NCI-H1048 (cell line): ENCODE measurements at places on chromosomes 2 and 18.

DNA sequence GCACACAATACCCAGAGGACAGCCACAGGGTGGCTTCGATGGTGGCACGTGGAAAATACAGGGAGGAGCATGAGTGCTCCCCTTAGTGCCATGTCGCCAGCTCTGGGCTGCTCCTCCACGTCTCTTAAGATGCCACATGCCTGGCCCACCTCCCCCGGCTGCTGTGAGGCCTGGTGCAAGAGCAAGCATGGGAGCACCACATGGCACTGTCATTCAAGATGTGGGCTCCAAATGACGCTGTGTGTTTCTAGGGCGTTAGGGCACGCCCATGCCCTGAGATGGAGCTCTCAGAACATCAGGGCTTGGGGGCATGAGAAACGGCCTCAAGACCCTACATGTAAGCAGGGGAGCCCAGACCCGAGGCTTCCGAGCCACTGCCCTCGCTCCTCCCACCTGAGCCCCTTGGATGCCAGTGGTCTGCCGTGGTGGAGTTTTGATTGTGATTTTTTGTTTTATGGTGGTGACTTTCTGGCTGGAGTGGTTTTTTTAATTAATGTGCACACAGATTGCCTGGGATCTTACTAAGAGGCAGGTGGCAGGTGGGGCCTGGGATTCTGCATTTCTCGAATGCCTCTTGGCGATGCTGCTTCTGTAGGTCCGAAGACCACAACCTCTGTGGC lies 239.3 kb downstream of the GBX2 start:
- DNase-seq: no peak

DNA sequence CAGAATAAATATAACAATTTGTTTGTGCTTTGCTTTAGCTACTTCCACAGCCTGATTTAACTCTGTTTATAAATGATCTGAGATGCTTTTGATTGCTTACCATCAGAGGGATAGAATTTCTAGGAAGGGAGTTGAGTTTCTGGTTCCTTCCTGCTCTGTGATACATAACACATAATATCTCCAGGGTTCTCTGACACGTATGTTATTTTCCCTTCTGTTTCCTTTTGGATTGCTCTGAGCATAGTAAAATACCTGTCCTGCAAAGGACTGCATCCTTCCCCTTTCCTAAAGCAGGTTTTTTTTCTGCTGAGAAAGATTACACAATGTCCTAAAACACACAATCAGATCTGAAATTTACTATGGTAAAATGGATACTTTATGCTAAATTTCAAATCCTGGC lies 76.1 kb downstream of the CABYR start:
- DNase-seq: no peak

DNA sequence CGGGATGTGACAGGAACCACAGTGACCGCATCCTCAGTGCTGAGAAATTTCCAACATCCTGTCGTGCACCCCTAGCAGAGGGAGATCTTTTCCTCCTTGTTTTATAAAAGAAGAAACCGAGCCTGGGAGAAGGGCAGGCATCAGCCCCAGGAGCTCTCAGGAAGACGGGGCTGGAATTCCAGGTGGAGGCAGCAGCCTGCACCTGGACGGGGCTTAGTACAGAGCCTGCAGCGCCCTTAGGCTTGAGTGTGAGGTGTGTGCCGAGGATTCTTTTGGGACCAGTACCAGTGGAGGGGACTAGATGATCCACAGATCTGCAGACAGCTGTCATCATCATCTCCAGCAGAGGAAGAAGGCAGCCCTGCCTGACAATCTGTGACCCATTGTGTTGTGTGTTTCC lies 148.8 kb downstream of the GBX2 start:
- no peak for DNase-seq

DNA sequence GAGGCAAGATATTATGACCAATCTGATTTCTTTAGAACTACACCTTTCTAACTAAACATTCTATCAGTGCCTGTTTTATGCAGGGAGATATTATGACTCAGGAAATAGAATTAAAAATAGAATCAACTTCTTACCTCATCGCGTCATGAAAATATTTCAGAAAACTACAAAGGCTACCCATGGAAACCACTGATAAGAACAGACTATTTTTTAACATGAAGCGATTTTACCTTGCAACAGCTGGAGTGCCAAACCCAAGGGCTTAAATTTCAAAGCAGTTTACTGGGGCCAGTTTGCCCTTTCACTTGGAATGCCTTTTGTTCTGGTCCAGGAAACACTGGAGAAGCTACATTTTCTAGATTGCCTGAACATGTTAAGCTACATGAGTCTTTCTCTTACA lies 304.8 kb upstream of the CCDC68 start:
- no peak for DNase-seq

DNA sequence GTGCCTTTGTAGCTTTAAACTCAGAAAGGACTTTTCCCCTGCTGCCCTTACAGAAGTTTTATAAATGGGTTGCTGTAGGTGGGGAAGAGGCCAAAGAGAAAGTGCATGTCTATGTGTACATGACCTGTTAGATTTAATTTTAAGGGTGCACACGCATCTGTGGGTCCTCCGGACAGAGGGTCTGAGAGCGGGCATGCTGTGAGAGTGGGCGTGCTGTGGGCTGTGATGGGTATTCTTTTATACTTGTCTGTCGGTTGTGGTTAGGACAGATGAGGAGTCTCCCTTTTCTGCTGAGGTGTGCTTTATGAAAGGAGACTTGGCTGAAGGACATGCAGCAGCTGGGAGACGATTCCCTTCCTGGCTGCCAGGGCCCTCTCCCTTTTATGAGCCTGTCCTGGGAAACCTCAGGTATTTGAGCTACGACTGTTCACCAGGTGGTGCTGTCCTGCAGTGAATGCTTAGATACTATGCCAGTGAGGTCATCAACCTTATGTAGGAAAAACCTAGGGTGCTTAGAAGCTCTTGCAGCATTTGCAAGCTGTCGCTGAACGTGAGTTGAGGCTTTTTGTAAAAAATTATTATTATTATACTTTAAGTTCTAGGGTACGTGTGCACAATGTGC lies 67.5 kb downstream of the TANC1 start:
- no peak for DNase-seq

DNA sequence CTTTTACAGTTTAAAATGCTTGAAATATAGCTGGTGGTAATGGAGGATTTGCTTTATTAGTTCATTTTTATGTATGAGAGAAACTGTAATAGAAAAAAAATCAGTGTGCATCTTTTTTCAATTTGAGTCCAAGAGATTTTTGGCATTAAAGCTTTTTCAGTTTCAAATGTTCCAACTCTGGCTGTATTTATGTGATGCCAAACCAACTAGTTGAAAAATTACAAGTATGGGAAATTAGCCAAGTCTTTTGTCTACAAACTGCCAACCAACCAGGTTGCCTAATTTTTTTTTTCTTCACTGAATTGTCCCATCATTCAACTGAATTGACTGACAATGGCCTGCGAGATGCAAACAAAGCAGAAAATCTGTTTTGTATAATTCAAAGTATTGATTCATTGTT lies 95.7 kb downstream of the ICOS start:
- no peak for DNase-seq

GRCh38 chr2:75100011-75100800 lies 99.1 kb downstream of the TACR1 start:
- peak; percentile 91 for DNase-seq
